ENCODE measurements at places on chromosomes 1 and 21.

- no peak for DNase-seq
These were observed 1338.7 kb upstream of the ADGRL2 start for GRCh38 chr1:80462006-80462405.

DNA sequence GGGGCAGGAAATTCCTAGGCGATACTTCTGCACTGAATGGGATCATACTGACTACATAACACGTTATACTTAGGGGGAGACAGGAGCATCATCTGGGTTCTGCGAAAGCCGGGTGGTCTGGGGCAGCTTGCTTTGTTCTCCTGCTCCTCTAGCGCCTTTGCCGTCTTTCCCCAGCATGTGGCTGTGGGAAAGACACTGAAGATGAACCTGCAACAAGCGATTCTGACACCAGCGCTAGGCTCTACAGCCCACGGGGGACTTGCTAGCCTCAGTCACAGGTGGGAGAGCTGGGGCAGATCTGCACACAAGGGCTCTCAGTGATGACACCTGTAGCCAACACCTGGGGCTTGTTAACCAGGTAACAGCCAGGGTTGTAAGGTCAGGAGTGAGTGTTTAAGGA is 51.8 kb downstream of the CD46 start:
- DNase-seq: no peak

- no peak for DNase-seq
These were observed 45.8 kb upstream of the RGS1 start for GRCh38 chr1:192529811-192530210.

GRCh38 chr21:32112195-32112594 is 166.7 kb downstream of the MIS18A start:
- no peak for DNase-seq

GRCh38 chr1:6497215-6497866 is 5.9 kb upstream of the PLEKHG5 start:
- DNase-seq: no peak

DNA sequence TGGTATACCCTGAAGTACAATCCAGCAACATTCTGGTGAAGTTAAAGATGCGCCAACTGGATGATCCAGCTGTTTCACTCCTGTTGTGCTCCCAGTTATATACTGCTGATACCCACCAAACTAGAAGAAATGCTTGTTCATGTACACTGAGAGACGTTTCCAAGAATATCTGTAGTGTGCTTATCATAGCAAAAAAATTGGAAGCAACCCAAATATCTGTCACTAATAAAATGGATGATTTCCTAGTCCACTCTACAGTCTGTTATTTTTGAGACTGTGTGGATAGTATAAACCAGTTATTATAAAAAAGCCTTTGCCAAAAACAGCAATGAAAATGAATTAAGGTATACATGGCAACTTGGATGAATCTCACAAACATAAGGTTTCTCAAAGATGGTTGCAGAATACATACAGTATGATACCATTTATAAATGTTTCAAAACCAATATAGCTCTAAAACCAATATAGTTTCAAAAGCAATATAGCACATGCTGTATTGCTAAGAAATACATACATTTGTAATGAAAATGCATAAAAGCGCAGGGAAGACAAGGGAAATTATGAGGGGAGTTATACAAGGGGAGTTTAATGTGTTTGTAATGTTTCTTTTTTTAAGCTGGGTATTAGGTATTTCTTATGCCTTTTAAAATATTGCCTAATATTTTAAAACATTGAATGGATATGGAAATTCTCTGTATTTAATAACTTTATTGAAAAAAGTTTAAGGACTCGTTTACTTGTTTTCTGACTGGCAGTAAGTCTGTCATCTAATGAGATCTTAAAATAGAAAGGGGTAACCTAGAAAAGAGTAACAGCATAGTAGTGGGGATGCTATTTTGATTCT is 36.5 kb downstream of the GPSM2 start:
- DNase-seq: peak; percentile 10

GRCh38 chr1:201828217-201828819 is 639 bp upstream of the IPO9 start:
- no peak for DNase-seq

DNA sequence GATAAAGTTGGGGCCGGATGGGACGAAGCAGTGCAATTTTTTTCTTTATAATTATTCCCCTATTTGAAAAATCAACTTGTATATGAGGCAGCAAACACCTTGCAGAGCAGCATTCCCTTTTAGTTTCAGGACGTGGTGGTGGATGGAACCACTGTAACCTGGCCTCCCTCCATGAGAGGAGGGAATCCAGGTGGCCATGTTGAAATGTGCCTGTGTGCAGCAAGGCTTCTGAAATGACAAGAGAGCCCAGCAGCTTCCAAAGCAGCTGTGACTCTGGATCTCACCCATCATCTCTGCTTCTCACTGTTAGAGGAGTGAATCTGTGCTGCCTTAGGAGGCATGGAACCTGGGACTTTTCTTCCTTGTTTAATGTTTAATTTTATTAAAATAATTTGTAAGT is 42.3 kb downstream of the NFIA start:
- no peak for DNase-seq

DNA sequence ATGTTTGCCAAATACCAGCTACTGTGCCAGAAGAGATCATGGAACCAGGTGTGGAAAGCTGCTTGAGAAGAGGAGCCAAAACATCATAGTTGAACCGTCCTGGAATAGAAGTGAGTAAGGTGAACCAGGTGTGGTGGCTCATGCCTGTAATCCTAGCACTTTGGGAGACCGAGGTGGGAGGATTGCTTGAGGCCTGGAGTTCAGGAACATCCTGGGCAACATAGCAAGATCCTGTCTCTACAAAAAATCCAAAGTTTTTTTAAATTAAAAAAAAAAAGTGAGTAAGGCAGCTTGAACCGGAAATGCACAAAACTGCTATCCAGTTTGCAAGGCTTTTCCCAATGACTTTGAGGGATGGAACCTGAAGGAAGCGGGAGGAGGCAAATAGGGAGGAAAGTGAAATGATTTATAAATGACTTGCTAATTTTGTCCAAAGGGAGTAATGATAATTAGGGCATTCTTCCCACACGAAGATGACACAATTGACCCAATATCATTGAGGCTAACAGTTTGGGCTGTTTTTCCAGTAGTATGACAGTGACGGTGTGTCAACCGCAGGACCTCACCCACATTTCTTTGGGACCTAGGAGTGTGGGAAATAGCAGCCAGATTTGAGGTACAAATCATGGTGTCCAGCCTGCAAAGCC is 1.5 kb upstream of the CNN3 start:
- DNase-seq: no peak

DNA sequence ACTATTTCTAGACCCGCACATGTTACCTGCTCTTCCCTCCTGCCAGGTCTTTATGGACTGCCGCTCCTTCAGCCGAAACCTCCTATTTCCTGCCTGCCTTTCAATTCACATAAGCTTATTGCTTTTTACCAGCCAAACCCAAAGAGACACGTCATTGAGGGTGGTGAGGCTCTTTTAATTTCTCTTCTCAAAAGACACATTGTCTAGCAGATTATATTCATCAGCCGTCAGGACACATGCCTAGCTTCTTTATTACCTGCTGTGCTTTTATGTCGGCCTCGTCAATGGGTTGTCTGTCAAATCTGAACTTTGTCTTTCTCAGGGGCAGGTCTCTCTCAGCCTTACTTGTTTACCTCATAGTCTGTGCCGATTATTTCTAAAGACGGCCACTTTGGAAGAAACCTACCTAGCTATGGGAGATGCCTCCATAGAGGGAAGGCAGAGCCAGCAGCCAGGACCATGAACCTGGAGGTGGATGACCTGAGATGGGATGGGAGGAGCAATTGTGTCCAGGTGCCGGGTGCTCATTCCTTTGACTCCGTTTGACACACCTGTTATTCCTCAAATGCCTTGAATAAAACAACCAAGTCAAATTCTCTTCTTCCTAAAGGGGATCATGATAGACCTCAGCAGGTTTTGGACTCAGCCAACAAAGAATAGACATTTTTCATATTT is 42.0 kb downstream of the ZBTB18 start:
- DNase-seq: no peak

GRCh38 chr1:200115532-200115931 is 88.0 kb downstream of the NR5A2 start:
- no peak for DNase-seq

DNA sequence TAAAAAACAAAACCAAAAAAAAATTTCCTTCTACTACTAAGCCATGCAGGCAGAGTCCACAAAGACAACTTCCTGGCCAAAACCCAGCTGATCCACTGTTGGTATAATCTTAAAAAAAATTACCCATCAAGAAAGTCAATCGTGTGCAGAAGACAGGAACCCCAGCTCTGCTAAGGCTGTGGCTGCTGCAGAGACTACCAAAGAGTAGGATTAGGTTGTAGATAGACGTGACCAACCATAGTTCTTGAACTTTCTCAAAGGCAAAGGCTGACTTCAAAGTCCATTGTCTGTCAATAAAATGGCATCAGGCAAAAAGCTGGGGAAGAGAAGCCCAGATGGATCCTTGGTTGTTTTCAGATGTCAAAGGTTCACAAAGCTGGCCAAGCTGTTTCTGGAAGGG is 3.4 kb downstream of the PSMB4 start:
- DNase-seq: no peak

DNA sequence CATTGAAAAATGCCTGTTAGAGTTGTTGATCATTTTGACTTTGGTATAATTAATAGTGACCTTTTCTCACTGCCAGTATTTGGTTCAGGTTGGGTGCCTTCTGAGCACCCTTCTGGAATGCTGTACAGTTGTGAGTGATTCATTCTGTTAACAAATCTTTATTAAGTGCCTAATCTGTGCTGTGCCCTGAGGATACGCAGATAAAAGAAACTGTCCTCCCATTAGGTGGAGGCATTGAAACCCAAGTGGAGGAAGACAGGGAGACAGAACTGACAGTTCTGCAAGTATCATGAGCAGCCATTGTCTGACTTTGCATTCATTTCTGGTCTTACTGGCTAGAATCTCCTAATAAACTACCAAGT is 76.1 kb upstream of the ZNF326 start:
- DNase-seq: no peak

DNA sequence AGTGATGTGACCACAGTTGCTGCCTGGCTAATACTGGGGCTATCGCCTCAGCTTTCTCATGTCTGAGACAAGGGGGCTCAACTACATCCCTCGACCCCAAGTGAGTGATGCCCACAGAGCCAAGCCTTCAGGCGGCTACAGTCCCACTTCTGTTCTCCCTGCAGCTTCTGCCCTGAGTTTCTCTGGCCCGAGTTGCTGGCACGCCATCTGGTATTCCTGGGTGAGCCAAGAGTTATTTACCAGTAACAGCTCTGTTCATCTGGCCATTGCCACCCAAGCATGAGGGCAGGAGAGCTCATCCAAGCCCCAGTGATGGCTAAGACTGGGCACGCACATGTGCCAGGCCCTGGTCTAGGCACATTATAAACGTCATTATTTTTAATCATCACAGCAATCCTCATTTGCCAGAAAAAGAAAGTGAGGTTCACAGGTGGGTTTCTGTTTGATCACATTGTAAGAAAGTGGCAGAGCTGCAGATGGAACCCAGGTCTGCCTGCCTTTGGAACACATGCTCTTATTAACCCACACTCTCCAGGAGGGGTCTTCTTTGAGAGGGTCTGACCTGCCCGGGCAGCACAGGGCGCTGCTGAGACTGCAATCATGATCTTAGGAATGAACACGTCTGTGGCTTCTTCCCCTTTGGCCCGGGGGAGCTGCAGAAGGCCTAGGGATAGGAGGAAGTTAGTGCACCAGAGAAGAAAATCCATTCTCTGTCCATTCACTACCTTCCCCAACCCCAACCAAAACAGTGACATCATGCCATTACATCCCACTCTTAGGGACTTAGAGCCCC is 27.5 kb downstream of the KCND3 start:
- DNase-seq: no peak

- DNase-seq: no peak
These were observed 46.2 kb downstream of the C1orf198 start for GRCh38 chr1:230822092-230822581.

GRCh38 chr1:80919426-80919825 is 881.3 kb upstream of the ADGRL2 start:
- DNase-seq: no peak

DNA sequence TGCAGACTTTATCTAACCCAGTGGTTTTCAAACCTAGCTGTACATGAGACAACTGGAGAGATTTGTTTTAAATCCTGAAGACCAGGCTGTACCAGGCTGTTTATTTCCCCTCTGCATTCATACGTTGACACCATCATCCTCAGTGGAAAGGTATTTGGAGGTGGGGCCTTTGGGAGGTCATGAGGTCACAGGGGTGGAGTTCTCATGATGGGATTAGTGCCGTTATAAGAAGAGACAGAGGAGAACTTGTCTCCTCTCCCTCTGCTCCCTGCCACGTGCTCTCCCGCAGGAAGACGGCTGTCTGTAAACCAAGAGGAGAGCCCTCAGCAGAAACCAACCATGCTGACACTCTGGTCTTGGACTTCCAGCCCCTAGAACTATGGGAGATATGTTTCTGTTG is 165.4 kb downstream of the ADSS2 start:
- no peak for DNase-seq

DNA sequence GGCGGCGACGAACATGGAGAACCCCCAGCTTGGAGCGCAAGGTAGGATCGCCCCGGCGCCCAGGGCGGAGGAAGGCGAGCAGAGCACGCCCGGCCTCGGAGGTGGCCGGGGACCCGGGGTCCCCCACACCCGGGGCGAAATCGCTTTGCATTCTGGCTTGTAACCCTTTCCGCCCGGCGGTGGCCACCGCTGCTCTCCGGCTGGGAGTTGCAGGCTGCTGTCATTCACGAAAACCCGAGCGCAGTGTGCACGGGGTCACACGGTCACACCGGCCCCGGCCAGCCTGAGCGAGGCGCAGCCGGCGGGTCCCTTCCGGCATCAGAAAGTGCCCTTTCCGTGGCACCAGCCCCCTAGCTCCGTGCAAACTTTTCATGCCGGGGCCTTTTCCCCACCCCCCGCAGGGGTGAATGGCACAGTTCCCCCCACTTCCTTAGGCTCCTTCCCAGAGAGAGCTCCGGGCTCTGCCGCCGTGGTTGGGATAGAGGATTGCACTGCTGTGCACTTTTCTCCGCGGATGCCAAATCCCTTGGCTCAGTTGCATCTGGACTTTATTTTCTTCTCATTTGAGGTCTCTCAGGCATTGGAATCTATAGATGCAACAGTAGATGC is 802 bp downstream of the KAZN start:
- DNase-seq: no peak

DNA sequence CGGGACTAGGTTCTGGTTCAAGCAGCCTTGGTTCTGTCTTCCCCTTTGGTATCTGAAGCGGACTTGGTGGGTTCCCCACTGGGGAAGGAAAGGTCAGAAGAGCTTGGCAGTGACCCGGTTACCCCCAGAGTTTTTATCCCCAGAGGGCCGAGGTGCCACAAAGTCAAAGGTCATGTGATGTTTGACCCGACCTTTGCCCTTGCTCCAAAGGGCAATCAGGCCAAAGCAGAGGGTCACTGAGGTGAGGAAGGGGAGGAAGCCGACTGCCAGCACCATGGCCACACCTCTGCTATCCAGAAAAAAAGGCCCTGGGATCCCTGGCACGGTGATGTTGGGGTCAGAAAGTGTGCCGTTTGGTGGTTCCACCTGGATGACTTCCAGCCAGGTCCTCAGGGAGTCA is 4.4 kb downstream of the LINGO4 start:
- no peak for DNase-seq

- no peak for DNase-seq
These were observed 64.2 kb upstream of the LYPLAL1 start for GRCh38 chr1:219109424-219110018.

GRCh38 chr1:211920602-211921226 is 90.2 kb upstream of the LPGAT1 start:
- DNase-seq: no peak

Data from choroid plexus epithelial cell (primary cell).